Mesendoderm (in vitro differentiated cells): ENCODE measurements at places on chromosomes 3 and 15.
A peak's percentile ranks its signal among the peaks of the same experiment; 100 is the strongest.

DNA sequence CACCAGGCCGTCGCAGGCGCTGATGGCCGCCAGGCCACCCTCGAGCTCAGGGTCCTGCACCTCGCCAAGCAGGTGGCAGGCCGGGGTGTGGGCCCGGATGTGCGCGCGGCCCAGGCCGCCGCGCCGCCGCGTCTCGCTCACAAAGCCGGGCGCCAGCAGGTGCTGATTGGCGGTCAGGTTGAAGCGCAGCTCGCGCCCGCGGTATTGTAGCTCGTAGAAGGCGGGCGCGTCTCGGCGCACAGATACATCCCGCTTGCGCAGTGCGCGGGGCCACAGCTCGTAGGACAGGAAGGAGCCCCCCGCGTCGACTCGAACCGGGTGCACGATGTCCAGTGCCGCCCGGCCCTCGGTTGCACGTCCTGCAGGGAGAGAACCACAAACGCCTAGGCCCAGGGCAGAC, 11.1 kb downstream of the ADAMTS7 start:
- DNase-seq = no peak

DNA sequence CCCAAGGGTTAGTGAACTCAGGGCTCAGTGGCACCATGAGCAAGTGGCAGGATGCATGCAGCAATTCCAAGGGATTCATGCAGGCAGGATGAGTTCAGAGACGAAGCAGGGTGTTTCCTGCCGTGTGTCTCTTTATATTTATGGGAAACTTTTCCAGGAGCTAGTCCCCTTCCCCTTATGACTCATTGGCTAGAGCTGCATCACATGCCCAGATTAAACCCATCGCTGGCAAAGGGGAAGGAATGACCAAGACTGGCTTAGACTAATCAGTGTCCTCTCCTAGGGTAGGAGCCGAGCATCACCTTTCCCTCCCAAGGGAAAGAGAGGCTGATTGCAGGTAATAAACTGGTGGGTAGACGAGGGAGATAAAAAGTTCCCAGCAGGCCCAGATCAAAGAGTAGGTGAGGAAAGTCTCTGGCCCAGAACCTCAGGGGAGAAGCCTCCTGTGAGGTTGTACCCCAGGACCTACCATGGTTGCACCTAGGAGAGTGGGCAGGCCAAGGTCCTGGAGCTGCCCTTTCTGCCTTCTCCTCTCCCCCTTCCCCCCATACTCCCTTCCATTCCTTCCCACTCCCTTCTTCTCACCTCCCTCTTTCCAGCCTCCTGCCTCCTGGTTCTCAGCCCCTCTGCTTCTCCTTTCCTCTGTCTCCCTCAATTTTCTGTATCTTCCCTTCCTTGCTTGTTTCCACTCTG, 67.8 kb upstream of the ITGA11 start:
- DNase-seq = no peak

- peak; percentile 75 for DNase-seq
Measured at GRCh38 chr3:196792771-196793170, 53.1 kb downstream of the PAK2 start.

DNA sequence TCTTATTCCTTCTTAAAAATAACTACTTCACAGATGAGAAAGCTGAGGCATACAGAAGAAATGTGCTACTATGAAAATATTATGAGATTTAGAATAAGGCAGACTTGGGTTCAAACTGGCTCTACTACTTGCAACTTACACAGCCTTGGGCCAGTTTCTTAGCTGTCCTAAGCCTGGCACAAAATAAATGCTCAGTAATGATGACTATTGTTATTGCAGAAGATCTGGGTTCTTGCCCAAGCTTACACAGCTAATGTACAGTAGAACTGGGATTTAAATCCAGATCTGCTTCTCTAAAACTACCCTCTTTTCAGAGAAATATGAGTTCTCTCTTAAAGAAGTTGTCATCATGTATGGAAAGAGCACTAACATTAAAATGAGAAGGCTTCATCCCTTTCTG, 228.2 kb upstream of the TPRG1 start:
- DNase-seq = no peak

DNA sequence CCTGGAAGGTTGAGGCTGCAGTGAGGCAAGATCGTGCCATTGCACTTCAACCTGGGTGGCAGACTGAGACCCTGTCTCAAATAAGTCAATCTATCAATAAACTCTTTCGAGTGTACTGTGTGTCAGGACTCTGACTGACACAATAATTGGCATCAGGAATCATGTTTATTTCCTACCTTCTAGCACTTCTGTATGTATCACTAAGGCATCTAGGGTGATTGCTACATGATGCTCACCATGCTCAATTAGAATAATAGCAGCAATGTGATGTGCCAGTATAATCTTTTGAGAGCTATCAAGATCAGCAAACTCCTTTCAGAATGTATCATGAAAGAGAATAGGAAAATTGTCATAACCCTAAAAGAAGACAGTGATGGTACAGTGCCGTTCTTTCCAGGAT, 95.3 kb downstream of the FMN1 start:
- DNase-seq = no peak

DNA sequence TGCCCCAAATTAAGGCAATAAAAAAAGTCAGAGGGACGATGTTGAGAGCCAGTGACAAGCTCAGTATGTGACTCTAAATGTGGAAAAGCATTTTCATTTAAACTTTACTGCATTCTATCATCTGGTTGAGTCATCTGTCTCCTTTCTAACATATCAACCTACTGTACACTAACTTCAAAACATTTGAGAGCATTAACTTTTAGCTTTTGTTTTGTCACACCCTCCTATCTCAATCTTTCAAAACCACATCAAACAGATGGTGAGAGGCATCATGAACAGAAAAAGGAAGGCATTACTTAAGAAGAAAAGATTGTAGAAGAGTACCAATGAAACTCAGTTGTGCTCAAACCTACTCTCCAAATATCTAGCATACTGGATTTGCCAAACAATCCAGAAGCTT, 4.8 kb downstream of the LRRC58 start:
- no peak for DNase-seq

- DNase-seq = no peak
Measured at GRCh38 chr3:136728473-136728872, 23.7 kb downstream of the STAG1 start.

DNA sequence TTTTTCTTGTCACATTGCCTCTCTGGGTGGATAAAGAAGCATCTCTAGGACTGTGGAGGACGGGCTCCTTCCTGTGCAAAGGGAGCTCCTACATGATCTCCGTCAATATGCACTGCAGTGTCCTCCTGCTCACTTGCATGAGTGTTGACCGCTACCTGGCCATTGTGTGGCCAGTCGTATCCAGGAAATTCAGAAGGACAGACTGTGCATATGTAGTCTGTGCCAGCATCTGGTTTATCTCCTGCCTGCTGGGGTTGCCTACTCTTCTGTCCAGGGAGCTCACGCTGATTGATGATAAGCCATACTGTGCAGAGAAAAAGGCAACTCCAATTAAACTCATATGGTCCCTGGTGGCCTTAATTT, 478 bp downstream of the GPR15 start:
- peak; percentile 11 for DNase-seq
